ENCODE measurements at places on chromosomes 2 and 18. TPM values are rescaled to one million over a fixed set of nuclear protein-coding genes. Genes with fewer than 3 reads are reported as not detected.
A peak's percentile ranks its signal among the peaks of the same experiment; 100 is the strongest.

The SMYD5 gene
- total RNA-seq, result 19.7 TPM

The MDH1B gene
- total RNA-seq, result 0.54 TPM

The WNT6 gene
- total RNA-seq, result not detected

- DNase-seq, result no peak
These were observed 143.5 kb downstream of the SH3RF3 start for GRCh38 chr2:109272461-109272860.

DNA sequence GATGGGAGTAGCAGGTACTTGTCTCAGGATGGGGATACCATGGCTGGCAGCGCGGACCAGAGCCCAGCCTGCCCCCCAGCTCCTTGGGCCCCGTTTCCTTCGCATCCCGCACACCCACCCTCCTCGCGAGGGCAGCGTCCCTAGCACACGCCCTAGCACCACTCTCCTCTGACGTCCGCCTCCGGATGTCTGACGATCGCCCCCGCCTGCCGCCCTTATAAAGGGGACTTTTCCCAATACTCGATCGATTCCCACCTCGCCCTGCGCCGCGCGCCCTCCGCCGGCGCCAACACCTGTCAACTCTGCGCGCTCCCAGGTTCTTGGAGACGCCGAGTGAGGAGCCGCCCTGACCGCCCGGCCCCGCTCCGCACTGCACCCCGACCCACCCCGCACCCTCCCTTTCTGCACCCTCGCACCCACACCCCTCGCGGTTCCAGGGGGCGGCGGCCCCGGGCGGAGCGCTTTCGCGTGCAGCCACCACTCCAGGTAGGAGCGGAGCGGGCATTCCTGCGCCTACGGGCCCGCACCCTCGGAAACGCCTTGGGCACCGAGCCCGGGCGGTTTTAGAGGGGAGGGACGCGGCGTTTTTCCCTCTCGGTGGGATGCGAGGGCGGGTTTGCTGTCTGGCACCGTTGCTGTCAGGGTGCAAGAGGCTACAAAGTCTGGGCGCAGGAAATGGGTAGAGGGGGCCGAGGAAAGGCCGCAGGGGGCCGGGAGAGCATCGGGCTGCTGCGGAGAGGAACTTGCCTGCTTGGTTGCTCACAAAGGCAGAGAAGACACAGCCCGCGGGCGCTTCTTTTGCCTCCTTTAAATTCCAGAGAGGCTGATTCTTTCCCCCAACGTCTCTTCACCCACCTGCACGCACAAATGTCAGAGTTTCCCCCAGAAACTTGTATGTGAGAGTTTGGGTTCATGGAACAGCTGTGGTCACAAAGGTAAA lies at the start of gene SLC5A7:
SLC5A7 (plus strand) TSS at position 247 of the 940 bp plus-strand sequence. CDS start 1,632 bp downstream, outside the sequence.
- DNase-seq, result no peak

DNA sequence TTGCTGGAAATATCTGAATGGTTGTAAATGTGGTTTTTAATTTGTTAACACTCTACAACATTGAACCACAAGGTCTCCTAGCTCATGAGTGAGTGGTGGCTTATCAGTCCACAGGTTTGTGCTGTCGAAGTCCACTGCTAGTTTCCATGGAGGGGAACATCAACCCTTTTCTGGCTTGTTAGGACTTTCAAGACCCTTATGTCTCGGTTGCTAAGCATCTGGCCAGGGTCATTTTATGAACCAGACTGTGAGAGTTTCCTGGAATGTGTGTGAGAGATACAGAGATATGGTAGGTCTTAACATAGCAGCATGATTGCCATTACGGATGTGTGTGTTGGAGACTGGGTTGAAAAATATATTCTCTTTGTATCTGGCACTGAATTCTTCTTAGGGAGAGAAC lies 36.9 kb downstream of the KCNE4 start:
- no peak for DNase-seq

- DNase-seq, result peak; percentile 93
These were observed 12.7 kb downstream of the TTC39C start for GRCh38 chr18:24027156-24027827.

- DNase-seq, result no peak
These were observed 6.0 kb upstream of the ADRA2B start for GRCh38 chr2:96122391-96122790.

DNA sequence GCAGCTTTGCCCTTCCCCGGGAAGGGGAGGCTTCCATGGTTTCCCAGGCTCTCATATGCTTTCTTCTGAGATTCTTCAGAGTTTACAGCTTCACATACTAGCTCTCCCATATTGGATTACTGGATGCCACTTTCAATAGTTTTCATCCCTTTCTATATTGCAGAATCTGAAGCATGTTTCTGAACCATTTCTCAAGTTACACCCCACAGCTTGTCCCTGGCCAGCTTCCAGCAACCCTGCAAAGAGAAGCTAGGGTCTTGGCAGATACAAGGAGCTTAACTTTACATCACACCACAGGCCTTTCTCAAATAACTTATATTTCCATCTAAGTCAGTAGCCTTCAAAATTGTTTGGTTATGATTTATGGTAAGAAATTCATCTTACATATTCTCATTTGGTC lies 39.6 kb downstream of the LHCGR start:
- DNase-seq, result peak; percentile 64

DNA sequence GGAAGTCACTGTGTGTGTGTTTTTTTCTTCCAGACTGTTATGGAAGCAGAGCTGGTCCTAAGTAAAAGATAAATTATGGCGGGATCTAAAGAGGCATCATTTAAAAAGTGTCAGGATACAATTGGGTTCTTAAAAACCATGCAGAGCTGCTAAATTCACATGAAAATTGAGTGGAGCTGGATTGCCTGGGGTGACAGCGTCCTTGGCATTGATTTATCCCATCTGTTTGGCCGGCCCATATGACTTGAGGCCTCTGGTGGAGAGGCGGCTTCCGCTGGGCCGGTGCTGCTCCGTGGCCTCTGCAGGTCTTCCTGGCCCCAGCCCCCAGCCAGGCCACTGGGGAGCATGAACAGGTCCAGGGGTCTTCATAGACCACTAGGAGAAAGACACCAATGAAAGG lies 165.5 kb downstream of the GLI2 start:
- DNase-seq, result no peak

DNA sequence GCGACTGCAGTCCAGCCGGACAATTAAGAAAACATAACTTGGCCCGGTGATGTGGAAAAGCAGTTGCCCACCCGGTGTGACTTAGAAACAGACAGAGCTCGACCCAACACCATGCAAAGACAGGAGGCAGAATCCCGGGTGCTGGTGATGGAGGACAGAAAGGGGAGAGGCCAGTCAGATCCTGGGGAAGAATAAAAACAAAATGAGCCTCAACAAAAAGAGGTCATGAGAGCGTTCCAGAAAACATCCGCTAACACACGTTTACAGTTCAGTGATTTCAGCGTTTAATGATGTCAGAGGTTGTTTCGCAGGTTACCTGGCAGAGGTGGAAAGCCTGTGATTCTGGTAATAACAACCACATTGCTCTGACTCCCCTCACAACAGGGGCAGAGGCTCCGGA lies 111.9 kb downstream of the OSR1 start:
- no peak for DNase-seq

- no peak for DNase-seq
These were observed 206.1 kb upstream of the HDAC4 start for GRCh38 chr2:239606741-239607516.

DNA sequence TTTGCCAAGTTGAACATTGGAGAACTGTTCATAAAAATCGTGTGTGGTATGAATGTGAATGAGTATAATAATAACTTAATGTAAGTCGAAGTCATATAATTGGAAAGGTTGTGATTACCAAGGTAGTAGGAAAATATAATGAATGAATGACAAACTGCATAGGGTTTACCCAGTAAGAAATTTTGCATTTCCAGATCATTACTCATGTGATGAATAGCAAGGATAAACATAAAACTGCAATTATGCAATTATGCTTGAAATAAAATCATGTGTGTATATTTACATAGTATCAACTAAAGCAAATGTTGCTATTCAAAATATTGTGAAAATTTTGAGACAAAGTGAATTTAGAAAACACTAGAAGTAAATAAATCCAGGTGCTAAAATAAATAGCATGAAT lies 1108.7 kb upstream of the TMEFF2 start:
- no peak for DNase-seq
